ENCODE measurements at places on chromosomes 13 and 19.

DNA sequence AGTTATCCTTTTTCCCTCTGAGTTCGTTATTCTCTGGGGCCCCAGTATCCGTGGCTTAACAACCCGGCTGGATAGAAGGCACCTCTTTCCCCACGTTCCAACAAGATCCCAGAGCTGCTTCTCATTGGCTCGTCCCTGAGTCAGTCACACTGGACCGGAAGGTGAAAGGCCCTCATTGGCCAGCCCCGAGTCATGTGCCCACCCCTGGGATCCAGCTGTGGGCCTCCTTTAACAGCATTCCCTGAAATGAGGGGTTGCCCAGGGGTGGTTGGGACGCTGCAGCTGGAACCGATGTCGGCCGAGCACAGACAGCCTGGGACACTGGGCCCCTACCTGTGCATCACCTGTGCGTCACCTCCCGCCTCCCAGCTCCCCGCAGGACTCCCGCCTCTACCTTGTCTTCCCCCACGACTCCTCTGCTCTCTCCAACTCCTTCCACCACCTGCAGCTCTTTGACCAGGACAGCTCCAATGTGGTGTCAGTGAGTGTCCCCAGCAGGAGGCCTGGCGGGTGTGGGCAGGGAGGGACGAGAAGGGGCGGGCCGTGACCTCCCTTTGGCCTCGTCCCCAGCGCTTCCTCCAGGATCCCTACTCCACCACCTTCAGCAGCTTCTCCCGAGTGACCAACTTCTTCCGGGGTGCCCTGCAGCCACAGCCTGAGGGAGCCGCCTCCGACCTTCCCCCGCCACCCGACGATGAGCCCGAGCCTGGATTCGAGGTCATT, 4.3 kb downstream of the TBC1D17 start:
- DNase-seq = no peak

- no peak for DNase-seq
These were observed 777.9 kb downstream of the DACH1 start for GRCh38 chr13:71089056-71089455.

- DNase-seq = no peak
These were observed 491.8 kb downstream of the DIAPH3 start for GRCh38 chr13:59671881-59672280.

- no peak for DNase-seq
These were observed 149.6 kb downstream of the UGGT2 start for GRCh38 chr13:95903569-95903968.

- DNase-seq = no peak
These were observed 21.7 kb downstream of the PHF11 start for GRCh38 chr13:49517461-49517860.

- no peak for DNase-seq
These were observed 30.7 kb upstream of the LPAR6 start for GRCh38 chr13:48443442-48444208.

- DNase-seq = no peak
These were observed 134.6 kb upstream of the RFC3 start for GRCh38 chr13:33683376-33683775.

Data from RPMI8226 (cell line).